ENCODE measurements at places on chromosomes 2 and 18.

DNA sequence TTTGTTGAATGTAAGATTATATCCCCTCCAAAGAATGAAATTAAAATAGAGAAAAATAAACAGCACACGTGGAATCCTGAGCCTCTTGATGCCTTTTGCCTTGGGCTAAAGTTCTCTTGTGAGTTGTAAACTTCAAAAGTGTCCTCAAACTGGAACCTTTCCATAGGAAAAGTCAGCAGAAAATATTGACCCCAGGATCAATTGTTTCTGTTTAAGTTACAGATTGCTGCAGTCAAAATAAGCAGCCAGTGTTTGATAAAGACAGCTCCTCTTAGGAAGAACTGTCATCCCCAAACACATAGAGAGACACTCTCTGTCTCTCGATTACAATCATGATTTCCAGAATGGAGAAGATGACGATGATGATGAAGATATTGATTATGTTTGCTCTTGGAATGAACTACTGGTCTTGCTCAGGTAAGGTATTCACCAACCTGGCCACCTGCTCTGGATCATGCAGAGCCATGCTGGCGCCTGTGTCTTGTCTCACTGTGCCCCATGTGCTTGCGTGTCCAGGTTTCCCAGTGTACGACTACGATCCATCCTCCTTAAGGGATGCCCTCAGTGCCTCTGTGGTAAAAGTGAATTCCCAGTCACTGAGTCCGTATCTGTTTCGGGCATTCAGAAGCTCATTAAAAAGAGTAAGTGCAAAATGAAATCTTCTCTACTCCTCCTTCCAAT is at the start of gene SPP2:
Gene SPP2, plus strand, starts transcription at position 248 of the 681 bp plus-strand sequence. Its CDS starts 85 bp downstream, at position 333.
- no peak for DNase-seq

DNA sequence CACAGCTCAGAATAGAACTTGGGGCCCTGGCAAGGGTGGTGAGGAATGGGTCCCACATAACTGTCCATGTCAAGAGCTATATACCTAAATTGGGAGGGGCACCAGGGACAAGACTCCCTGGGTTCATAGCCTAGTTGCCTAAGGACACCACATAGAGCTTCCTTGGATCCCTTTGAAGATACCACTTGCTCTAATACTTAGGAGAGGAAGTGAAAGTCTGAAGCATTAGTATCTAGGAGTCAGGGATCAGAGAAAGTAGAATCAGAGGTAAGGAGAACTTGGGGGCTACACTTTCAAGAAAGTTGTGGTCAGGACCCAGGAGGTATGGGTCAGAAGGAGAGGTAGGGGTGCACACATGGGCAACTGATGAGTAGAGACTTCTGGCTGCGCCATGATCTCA is 318.2 kb upstream of the SLC39A10 start:
- DNase-seq, result no peak

- DNase-seq, result no peak
These were observed 299.4 kb upstream of the ID2 start for GRCh38 chr2:8382485-8382884.

GRCh38 chr2:198143793-198144192 is 339.4 kb downstream of the PLCL1 start:
- no peak for DNase-seq

DNA sequence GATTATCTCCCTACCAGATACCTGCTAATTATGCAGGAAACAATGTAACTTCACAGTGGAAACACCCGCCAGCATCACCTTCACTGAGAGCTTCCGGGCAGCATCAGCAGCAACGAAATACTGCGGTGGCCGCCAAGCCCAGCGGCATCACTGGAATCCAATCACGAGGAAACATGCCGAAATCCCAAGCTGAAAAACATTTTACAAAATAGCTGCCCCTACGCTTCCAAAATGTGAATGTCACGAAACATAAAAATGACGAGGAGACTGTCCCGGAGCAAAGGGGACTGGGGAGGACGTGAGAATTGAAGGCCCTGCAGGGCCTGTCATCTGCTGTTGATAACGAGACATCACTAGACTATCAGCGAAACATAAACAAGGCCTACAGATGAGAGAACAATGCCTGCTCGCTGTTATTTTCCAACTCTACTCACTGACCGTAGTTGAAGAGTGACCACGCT is 82.6 kb downstream of the HDAC4 start:
- no peak for DNase-seq

- no peak for DNase-seq
These were observed 1098.2 kb upstream of the FANCL start for GRCh38 chr2:59339121-59339836.

GRCh38 chr2:229996320-229996719 is 72.4 kb downstream of the SLC16A14 start:
- no peak for DNase-seq

DNA sequence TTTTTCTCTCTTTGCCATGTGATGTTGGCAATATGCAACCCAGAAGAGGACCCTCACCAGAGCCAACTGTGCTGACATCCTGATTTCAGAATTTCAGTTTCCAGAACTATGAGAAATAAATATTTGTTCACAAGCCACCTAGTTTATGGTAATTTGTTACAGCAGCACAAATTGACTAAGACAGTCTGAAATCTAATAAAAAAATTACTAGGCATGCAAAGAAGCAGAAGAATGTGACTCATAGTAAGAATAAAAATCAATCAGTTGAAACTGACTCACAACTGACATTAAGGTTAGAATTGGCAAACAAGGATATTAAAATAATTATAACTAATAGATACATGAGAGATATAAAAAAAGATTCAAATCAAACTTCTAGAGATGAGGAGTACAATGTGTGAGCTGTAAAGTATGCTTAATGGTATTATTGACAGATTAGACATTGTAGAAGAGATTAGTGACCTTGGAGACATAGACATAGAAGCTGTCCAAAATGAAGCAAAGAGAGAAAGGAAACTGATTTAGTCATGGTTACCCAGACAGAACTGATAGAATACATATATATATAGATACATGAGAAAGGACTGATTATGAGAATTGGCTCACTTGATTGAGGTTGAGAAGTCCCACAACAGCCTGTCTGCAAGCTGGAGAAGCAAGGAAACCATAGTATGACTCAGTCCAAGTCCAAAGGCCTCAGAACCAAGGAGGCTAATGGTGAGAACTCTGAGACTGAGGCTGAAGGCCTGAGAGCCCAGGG is 27.8 kb upstream of the TTC39C start:
- no peak for DNase-seq

- no peak for DNase-seq
These were observed 190.6 kb upstream of the SLC39A10 start for GRCh38 chr2:195466427-195466826.

DNA sequence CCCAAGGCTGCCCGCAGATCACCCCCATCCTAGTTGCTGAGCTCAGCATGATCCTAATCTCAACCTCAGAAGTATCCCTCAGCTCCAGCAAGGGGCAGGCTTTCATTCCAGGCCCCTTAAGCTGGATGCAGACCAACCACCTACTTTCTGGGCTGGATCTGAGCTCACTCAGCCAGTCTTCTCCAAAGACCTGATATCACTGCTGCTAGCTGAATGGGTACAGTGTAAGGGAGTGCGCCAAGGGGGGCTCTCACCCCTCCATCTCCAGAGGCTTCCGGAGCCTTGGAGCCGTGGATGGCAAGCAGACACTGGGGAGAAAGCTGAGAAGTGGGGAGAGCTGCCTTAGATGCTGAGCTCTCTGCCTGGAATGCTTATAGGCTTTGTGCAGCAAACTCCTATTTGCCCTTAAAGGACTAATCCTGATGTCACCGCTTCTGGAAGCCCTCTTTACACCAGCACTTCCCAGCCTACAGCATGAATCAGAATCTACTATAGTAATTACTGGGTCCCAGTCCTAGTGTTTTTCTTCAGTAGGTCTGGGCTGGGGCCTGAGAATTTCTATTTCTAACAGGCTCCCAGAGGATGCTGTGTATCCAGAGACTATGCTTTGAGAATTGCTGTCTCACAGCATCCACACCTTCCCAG is 31.0 kb downstream of the GYPC start:
- no peak for DNase-seq

DNA sequence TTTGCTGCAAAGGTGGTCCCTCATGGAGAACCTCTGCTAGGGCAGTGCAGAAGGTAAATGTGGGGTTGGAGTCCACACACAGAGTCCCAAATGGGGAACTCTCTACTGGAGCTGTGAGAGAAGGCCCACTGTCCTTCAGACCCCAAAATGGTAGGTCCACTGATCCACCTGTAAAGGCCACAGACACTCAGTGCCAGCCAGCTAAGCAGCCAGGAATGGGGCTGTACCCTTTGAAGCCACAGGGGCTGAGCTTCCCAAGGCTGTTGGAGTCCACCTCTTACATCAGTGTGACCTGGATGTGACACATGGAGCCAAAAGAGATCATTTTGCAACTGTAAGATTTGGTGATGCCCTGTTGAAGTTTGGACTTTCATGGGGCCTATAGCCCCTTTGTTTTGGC is 252.4 kb upstream of the GULP1 start:
- no peak for DNase-seq

DNA sequence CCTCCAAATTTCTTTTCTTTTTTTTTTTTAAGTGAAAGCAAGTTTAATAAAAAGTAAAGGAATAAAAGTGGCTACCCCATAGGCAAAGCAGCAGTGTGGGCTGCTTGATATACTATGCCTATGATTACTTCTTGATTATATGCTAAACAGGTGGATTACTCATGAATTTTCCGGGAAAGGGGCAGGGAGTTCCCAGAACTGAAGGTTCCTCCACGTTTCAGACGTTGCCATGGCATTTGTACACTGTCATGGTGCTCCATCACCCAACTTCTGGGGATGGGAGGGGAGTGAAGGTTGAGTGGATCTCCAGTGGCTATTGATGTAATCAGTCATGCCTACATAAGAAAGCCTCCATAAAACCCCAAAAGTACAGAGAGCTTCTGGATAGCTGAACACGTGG is 176.2 kb downstream of the CYP26B1 start:
- no peak for DNase-seq

DNA sequence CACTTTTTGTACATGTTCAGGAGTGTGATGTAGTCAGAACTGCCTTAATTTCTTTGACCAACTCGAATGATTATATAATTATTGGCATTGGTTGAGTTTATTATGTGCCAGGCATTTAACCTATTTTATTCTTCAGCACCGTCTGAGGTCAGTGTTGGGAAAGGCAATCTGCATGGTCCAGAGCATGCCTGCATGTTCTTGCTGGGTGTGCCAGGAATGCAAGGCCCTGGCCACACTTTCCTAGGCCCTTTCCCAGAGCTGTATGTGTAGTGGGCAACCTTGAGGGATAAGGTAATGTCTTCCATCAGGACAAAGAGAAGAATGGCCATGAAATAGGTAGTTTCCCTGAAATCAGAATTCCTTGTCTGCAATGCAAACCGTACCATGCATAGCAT is 9.7 kb upstream of the SNRNP200 start:
- DNase-seq, result no peak

GRCh38 chr2:207683438-207683837 is 28.0 kb upstream of the CCNYL1 start:
- no peak for DNase-seq

GRCh38 chr2:138626148-138626547 is 124.6 kb downstream of the SPOPL start:
- no peak for DNase-seq

- DNase-seq, result no peak
These were observed 164.2 kb downstream of the C1D start for GRCh38 chr2:67898595-67898994.

DNA sequence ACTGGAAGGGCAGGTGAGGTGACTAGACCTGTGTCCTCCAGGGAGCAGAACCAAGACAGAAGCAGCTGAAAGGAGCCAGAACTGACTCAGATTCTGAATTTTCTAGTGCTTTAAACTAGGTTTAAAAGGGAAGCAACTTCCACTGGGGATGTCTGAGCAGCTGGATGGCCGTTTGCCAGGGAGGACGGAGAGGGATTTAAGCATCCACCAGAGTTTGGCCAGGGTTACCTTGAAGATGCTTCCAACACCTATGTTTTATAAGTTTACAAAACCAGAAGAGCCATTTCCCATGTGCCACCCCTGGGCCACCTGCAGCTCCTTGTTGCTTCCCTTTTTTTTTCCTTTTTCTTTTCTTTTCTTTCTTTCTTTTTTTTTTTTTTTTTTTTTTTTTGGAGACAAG is 48.6 kb upstream of the RBM44 start:
- DNase-seq, result no peak

GRCh38 chr2:223054193-223054781 is 2.3 kb downstream of the KCNE4 start:
- no peak for DNase-seq

DNA sequence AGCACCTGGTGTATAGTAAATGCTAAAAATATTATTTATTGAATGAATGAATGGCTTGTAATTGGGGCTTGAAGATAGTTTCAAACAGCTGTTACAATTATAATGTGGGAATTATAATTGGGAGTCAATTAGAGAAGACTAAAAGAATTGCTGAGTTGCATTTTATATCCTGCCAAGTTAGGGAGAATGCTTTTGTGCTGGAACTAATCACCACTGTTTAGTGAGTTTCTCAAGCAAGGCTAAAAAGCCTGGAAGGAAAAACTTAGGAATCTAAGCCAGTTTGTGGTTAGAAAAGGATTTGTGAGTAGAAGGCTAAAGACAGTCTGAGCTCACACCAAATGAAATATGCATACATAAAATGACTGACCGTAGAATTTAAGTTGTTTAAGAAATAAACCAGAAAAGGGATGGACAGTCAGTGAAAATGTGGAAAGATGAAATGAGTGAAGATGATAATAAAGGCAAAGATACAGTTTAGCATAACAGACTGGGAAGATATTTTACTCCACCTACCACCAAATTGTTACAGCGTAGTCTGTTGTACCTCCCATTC is 647.7 kb upstream of the FSHR start:
- DNase-seq, result no peak

DNA sequence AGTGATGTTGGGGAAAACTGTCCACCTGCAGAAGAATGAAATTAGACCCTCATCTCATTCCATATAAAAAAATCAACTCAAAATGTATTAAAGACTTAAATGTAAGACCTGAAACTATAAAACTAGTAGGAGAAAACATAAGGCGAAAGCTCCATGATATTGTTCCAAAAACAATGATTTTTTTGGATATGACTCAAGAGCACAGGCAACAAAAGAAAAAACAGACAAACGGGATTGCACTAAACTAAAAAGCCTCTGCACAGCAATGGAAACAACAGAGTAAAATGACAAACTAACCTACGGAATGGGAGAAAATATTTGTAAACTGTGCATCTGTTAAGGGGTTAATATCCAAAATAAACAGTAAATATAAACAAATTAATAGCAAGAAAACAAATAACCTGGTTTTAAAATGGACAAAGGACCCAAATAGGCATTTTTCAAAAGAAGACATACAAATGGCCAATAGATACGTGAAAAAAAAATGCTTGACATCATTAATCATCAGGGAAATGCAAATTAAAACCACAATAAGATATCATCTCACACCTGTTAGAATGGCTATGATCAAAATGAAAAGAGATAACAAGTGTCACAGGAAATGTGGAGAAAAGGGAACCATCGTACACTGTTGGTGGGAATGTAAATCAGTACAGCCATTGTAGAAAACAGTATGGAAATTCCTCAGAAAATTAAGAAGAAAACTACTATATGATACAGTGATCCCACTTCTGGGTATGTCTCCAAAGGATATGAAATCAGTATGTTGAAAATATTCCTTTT is 26.6 kb downstream of the LRRFIP1 start:
- DNase-seq, result no peak

GRCh38 chr2:107412209-107412904 is 414.3 kb upstream of the RGPD4 start:
- DNase-seq, result no peak

Measured in cortex of kidney (tissue), 1 donor.